Cardiac septum (tissue), 1 donor: ENCODE measurements at places on chromosomes 5 and 9. TPM values are rescaled to one million over a fixed set of nuclear protein-coding genes. Genes with fewer than 3 reads are reported as not detected.

CACNA1B gene
- 0.70 TPM for total RNA-seq

ZDHHC11 gene
- total RNA-seq, result 10.6 TPM

FAM153A gene
- total RNA-seq, result 9.3 TPM

FBN2 gene
- 7.1 TPM for total RNA-seq

SH2D3C gene
- 16.0 TPM for total RNA-seq

NMUR2 gene
- total RNA-seq, result not detected

ARID3C gene
- total RNA-seq, result not detected

CDC20B gene
- not detected for total RNA-seq

PCDHGB5 gene
- 13.9 TPM for total RNA-seq

CCDC180 gene
- total RNA-seq, result 2.2 TPM

CDHR2 gene
- total RNA-seq, result 0.51 TPM

CTSV gene
- total RNA-seq, result not detected

ANKRD18B gene
- 2.0 TPM for total RNA-seq

DNA sequence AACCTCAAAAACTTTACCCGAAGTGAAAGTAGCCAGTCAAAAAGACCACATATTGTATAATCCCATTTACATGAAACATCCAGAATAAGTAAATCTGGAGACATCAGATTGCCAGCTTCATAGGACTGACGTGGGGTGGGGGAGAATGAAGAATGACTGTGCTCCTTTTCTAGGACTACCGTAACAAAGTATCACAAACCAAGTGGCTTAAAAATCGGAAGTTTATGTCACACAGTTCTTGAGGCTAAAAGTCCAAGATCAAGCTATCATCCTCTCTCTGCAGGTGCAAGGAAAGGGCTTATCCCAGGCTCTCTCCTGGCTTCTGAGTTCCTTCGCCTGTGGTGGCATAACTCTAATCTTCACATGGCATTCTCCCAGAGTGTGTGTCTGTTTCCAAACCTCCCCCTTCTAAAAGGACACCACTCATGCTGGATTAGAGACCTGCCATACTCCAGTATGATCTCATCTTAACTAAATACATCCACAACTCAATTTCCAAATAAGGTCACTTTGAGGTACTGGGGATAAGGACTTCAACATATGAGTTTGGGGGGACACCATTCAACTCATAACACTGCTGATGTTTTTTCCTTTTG is 25.5 kb downstream of the ADAM19 start:
- no peak for DNase-seq

DNA sequence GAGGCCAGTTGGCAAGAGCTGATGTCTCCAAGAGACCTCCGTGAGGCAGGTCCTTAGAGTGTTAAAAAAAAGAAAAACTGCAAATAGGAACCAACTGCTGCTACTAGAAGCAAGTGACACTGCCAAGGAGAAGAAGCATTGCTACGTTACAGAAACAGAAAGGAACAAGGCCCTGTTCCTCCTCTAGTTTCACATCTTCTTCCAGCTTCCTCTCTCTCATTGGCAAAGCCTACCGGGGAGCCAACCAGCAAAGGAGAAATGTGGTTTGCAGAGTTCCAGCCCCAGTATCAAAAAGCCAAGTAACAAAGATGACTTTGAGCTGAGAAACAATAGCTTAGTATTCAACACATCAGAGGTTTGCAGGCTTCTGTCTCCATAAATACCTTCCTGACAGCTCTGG is 145.9 kb downstream of the PRELID2 start:
- no peak for DNase-seq

DNA sequence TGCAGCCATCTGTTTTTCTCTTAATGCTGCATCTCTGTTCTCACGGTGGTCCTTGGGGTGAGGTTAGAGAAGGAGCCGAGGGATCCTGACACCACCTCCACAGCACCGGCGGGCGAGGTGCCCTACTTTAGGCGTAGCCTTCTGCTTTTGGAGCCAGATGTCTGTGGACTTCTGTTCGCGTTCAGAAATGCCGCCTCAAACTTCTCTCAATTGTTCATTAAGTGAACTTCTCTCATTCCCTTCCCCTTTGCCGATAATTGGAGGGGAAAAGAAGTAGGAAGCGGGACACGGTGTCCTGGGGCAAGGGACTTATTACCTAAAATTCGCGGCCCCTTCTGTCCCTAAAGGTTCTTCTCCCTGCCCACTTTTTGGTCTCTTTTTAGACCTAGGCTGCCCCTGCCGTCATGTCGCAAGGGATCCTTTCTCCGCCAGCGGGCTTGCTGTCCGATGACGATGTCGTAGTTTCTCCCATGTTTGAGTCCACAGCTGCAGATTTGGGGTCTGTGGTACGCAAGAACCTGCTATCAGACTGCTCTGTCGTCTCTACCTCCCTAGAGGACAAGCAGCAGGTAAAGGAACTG is 455 bp downstream of the KIF20A start:
- DNase-seq, result no peak

GRCh38 chr5:150036513-150036912 is 36.0 kb downstream of the HMGXB3 start:
- no peak for DNase-seq

GRCh38 chr5:173735184-173735583 is 118.7 kb upstream of the BOD1 start:
- DNase-seq, result no peak

- DNase-seq, result peak; percentile 96
Measured at GRCh38 chr5:142024771-142025304, 12.0 kb upstream of the GNPDA1 start.

GRCh38 chr9:87267251-87268070 is 230.2 kb upstream of the DAPK1 start:
- DNase-seq, result no peak

DNA sequence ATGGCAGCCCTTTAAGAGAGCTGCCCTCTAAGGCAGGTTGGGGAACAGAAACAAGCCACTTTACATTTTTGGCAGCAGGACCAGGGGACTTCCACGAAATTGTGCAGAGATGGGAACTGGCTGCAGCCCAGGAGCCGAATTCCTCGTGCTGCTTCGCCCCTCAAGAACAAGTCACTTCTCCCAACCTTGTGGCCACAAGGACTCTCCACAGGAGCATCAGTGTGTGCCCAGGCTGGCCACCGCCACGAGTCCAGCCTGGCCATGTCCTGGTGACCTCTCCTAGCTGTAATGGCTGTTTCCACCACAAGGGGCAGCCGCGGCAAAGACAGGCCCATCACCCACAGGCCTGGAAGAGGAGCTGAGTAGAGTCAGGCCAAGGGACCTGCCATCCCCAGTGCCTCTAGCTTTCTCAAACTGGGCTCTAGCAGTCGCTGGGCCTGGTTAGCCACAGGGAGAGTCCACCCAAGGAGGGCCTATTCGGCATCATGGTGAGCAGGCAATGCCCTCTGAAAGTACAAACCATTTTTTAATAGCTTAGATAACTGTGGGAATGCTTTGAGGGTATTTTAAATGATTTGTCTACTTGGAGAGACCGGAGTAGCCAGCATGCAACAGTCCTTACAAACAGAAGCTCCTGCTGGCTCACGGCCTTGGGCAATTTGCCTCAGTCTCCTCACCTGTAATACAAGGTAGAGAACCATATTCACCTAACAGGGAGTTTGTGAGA is 129.0 kb downstream of the COL23A1 start:
- peak; percentile 94 for DNase-seq

- DNase-seq, result no peak
Measured at GRCh38 chr5:138065102-138065501, 18.7 kb upstream of the WNT8A start.

- DNase-seq, result no peak
Measured at GRCh38 chr5:61089351-61089750, 72.9 kb downstream of the SMIM15 start.

DNA sequence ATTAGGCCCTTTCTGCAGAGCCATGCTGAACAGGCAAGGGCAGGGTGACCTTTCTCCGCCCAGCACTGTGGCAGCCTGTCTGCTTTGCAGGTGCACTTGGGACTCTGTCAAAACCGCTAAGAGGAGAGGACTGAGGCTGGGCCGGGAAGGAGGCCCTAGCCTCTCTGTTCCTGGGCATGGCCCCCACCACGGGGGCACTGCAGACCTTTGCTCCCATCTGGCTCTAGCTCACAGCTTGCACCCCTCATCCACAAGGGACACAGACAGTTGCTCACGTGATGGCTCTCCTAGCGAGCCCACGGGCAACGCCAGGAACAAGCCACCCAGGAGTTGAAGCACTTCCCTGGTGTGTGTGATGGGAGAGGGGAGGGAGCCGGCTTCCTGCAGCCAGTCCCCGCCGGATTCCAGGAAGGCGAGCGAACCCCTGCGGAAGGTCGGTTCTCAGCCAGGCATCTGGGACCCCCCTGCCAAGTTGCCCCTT is 43.0 kb upstream of the FCN1 start:
- DNase-seq, result peak; percentile 47

GRCh38 chr5:172931001-172931536 is 28.2 kb upstream of the RPL26L1 start:
- no peak for DNase-seq

GRCh38 chr9:6218099-6218502 is 2.5 kb downstream of the IL33 start:
- no peak for DNase-seq

DNA sequence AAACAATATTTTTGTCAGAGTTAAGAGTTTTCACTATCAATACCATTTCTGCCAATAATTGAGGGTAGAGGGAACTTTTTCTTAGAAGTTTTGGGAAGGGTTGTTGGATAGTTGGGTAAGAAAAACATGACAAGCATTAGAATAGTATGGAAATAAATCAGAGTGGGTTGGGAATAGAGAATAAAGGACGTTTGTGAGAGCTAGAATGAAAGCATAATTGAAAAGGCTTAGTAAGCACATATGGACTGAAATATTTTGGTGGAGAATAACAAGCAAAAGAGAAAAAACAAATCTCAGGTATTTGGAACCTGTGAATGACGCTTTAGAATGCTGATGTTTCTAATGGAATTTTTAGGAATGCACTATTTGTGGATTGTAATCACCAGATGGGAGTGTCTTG is 262.9 kb upstream of the EDIL3 start:
- DNase-seq, result no peak

- no peak for DNase-seq
Measured at GRCh38 chr5:32074401-32074800, 99.7 kb downstream of the GOLPH3 start.

GRCh38 chr9:69380301-69380700 is 55.3 kb downstream of the ENTREP1 start:
- DNase-seq, result no peak

GRCh38 chr9:36632892-36633291 is 60.2 kb downstream of the MELK start:
- no peak for DNase-seq

DNA sequence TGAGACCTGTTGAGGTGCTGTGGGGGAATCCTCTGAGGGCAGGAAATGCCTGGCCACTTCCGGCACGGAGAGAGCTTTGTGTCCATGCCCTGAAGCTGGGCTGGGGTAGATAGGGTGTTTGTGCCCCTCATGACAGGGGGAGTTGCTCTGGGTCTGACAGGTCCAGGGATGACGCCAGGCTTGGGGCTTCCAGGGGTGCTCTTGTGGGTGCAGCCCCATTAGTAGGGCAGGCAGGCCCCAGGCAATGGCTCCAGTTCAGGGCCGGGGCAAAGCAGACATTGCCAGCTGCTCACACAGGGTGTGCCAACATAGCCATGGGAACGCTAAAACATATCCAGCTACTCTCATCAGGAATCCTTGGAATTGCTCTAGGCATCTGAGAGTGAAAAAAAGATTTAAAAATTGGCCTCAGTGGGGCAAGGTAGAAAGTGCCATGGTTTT is 21.1 kb downstream of the PITX1 start:
- peak; percentile 66 for DNase-seq

GRCh38 chr5:465591-466403 is 22.8 kb downstream of the EXOC3 start:
- DNase-seq, result no peak

DNA sequence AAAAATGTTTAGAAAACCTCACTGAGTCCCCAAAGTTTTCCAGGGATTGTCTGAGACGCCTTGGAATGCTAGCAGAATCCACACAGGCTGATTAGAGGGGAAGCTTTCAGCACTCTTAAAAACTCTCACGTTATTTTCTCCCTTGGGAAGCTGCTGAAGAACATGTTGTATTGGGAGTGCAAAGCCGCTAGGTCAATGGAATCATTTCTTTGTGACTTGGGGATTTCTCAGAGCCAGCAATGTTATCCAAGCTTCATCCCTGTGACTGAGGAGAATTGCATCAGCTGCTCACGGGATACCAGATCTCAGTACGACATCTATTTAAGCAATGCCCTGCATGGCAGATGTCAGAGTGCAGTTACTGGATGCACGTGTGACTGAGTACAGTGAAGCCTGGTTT is 426.4 kb upstream of the MPDZ start:
- no peak for DNase-seq

GRCh38 chr9:86723346-86723745 is 224.0 kb downstream of the GAS1 start:
- DNase-seq, result no peak

- DNase-seq, result no peak
Measured at GRCh38 chr5:6248132-6248531, 130.2 kb downstream of the MED10 start.

DNA sequence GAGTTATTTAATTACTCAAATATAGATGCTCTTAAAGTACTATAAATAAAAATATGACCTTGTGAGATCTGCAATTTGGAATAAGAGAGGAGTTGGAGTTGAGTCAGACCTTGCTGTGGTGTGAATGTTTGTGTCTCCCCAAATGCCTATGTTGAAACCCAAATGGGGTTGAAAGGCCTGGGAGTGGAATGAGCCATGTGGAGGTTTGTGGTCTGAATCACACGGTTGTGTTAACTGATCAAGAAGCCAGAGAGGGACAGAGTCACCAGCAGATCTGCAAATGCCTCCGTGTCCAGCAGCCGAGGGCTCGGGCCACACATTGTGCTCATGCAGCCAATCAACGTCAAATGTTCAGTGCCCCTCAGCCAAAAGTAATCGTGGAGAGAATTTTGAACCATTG is 404.4 kb downstream of the ICE1 start:
- no peak for DNase-seq

DNA sequence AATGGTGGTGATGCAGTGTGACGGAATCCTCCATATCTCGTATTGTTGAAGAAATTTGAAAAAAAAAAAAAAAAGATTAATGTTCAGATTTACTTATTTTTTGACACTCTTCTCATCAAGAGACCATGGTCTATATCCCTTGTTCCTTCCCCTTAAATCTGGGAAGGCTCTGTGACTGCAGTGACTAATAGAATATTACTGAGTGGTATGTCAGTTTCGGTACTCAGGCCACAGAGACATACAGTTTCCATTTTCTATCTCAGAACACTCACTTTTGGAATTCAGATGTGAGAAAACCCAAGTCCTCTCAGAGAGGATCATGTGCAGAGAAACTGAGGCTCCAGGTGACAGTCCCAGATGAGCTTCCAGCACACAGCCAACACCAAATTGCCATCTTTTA is 1193.5 kb downstream of the DTWD2 start:
- DNase-seq, result no peak

GRCh38 chr5:169325273-169325672 is 24.3 kb upstream of the SLIT3 start:
- no peak for DNase-seq

- no peak for DNase-seq
Measured at GRCh38 chr9:18849890-18850677, 182.9 kb downstream of the SAXO1 start.
